ENCODE measurements at places on chromosomes 6 and 20. TPM values are rescaled to one million over a fixed set of nuclear protein-coding genes. Genes with fewer than 3 reads are reported as not detected.

DNA sequence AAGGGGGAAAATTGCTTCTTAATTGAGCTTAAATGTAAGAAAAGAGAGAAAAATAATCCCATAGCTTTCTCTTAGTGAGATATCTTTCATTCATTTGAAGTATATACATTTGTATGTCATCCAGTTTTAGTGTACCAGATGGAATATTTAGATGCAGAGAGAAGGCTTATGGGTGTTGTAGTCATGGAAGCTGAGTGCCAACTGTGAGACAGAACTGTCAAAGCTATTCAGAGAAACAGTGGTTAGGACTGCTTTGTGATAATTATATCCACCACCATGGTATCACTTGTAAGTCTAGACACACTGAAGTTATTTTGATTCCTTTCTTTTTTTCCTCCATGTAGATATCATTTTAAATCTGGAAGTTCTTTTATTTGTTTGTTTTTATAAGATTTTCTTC is 524.3 kb upstream of the EPHA7 start:
- H3K36me3 ChIP-seq: no peaks in the 10 kb centered on the region
- H3K27ac ChIP-seq: no peak overlapping the region
- no peak overlapping the region for H3K4me3 ChIP-seq
- H3K27me3 ChIP-seq: no peaks in the 10 kb centered on the region

GRCh38 chr6:72624557-72625160 is 2.8 kb downstream of the KCNQ5 start:
- peaks cover 8% of the 10 kb centered on the region for H3K4me1 ChIP-seq
- peaks cover 57% of the 10 kb centered on the region for H3K27me3 ChIP-seq
- H3K36me3 ChIP-seq: no peaks in the 10 kb centered on the region
- no peak overlapping the region for H3K27ac ChIP-seq

GRCh38 chr6:20564777-20565176 is 30.5 kb downstream of the CDKAL1 start:
- DNase-seq: peak; percentile 65
- H3K27ac ChIP-seq: peak overlapping the region; percentile 32
- no peak overlapping the region for H3K4me3 ChIP-seq
- H3K4me1 ChIP-seq: peaks cover 12% of the 10 kb centered on the region
- H3K36me3 ChIP-seq: no peaks in the 10 kb centered on the region
- no peaks in the 10 kb centered on the region for H3K27me3 ChIP-seq

DNA sequence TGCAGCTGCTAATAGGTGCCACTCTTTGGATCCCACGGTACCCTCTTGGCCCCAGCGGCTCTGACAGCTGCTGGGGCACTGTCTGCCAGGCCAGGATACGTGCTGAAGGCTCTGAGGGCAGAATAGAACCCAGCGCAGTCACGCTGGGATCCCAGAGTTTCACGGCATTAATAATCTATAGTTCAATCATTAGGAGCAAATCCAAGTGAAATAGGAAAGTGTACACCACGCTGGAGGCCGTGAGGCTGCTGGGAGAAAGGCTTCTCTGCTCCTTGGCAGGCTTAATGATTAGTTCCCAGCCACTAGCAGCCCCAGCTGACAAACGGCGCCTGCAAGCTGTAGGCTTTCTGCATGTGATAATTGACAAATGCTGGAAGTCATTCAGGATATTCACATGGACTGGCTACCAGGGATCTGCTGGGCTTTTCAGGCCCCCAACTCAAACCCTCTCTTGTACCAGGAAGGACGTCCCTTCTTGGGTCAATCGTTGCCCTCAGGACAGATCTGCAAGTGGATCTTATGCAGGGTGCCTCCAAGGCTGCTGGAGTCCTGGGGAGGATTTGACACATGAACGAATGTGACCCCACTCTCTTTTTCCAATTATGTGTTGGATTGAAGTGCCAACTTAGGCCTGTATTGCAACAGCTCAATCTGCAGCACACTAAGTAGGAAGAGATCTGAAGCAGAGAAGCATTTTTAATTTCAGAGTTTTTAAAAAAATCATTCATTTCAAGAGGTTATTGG is 50.1 kb upstream of the INSM1 start:
- no peak overlapping the region for H3K4me3 ChIP-seq
- no peaks in the 10 kb centered on the region for H3K4me1 ChIP-seq
- no peaks in the 10 kb centered on the region for H3K36me3 ChIP-seq
- H3K27me3 ChIP-seq: no peaks in the 10 kb centered on the region
- DNase-seq: no peak

Gene FRK
- 0.05 TPM for total RNA-seq

Gene BFSP1
- total RNA-seq: 3.7 TPM

Gene ANGPT4
- total RNA-seq: not detected

Gene MYCT1
- total RNA-seq: 106 TPM

Gene PTGIS
- total RNA-seq: 6.2 TPM

Data from endothelial cell of umbilical vein (primary cell).